ENCODE measurements at places on chromosomes 7 and 10.
A peak's percentile ranks its signal among the peaks of the same experiment; 100 is the strongest.

DNA sequence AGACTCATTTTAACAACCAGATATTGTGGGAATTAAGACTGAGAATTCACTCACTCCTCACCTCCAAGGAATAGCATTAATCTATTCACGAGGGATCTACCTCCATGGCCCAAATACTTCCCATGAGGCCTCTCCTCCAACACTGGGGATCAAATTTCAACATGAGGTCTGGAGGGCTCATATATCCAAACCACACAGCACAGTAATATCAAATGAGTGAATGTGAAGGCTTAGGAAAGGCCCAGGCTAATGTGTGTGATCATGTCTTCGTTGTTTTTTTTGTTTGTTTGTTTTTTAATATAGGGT, 46.5 kb downstream of the HIBADH start:
- no peak for DNase-seq

DNA sequence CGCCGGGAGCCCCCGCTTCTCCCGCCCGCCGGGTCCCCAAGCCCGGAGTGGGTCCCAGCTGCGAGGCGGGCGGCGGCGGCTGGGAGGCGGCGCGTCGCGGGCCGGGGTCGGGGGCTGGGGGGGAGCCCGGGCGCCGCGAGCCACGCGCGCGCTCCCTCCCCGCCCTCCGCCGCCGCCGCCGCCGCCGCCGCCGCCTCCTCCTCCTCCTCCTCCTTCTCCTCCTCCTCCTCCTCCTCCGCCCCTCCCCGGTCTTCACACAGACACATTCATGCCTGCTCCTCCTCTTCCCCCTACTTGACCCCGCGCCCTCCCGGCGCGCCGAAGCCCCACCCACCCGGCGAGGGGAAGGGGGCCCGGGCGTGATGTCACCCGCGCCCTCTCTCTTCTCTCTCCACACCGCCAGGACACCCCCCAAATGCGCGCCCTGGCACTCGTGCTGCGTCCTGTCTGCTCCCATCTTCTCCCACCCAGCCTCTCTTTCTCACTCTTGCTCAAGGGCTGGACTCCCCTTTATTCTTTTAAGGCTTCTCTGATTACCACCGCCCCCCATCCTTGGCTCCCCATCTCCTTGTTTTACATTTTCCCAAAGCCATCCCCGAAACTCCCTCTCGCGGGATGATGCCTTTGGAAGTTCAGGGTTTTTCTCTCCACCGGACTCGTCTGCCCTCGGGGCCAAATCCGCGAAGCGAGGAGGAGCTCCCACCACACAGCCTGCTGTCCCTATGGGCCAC, 967 bp upstream of the GLI3 start:
- peak; percentile 90 for DNase-seq

GRCh38 chr7:105802604-105803428, 73.6 kb downstream of the ATXN7L1 start:
- no peak for DNase-seq

GRCh38 chr10:75640381-75640780, 209.0 kb downstream of the LRMDA start:
- DNase-seq = no peak

GRCh38 chr7:37643876-37644275, 39.7 kb upstream of the GPR141 start:
- no peak for DNase-seq

GRCh38 chr10:44065788-44066526, 318.9 kb downstream of the CXCL12 start:
- DNase-seq = peak; percentile 32

DNA sequence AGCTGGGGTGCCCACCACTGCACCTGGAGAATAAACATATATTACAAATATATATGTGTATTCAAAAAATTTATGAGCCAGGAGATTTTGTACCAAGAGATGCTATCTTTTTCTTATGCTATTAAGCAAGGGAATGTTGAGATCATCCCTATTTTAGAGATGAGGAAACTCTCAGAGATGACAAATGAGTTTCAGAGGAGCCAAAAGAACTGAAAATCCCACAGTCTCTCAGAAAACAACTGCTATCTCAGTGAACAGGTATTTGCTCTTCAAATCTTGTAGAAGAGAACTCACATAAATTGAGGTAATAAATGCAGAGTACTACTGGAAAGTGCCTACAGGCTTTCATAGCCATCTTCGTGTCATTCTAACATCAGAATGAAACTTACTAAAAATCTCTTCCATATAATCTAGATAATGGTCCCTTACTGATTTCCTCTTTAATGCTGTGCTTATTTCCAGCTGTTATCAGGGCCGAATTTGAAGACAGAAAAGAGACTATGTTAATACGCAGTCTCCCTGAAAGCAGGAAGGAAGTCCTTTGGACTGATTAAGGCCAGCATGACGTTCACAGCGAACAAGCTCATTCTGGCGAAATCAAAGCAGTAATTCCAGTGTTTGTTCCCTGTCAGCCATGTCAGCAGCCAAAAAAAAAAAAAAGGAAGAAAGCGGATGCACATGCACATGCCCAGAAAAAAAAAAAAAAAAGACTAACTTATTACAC, 29.4 kb upstream of the ANAPC16 start:
- DNase-seq = peak; percentile 81

- no peak for DNase-seq
Observed at GRCh38 chr10:6404127-6405072, 175.7 kb downstream of the PRKCQ start.

DNA sequence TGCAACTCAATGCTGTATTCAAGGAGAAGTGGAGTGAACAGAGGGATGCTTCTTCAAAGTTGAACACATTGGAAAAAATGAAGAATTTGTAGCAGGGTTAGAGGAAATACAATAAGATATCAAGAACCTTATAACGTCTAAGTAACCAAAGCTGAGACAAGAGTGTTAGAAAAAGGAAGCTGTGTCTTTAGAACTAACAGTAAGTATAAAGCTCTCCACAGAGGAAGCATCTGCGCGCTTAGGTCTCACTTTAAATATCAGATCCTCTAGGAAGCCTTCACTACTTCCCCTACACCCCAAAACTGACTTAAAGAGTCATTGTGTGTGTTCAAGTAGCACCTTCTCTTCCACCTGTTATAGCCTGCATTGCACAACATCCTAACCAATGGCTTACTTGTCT, 43.0 kb downstream of the CH25H start:
- no peak for DNase-seq

DNA sequence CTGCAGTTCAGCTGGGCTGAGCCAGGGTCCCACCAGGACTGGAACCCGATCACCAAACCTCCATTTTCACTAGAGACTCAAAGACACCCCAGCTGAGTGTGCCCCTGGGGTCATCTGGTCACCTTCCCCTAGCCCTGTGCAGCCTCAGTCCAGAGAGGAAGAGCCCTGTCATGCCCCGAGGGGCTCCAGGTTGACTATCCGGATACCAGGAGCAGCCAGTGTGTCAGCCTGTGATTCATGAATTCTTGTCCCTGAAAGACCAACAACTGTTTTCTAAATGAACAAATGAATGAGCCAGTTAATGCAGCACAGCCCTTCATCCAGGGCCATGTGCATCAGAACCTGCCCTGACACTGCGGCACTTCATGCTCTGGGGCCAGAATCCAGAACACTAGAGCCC, 201.9 kb upstream of the TCERG1L start:
- no peak for DNase-seq

DNA sequence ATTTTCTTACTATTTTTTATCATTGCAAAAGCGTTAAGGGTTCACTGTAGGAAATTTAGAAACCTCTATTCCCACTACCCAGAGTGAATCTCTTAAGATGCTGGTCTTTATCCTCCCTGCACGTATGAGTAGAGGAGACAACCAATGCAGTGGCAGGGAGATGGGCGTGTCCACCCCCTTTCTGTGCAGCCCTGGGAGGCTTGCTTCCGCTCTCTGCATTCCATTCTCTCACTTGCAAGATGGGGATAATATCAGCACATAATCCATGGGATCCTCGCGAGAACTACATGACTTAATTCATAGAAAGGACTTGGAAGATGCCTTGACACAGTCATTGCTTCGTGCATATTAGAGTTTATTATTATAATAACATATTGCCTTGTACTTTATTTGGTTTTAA, 196.2 kb downstream of the KLF6 start:
- DNase-seq = no peak

DNA sequence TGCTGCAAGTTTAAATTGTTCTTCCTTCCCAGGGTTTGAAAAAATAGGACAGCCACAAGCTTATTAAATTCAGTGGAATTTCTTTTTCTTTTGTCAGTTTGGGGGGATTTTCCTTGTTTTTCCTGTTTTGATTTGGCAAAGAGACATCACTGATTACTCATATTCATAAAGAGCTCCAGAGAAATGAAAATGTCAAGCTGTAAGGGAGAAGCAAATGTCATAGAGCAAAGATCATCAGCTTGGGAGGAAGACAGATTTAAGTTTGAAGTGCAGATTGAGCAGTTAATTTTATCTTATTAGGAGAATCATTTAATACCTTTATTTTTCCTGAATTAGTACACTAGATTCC, 255.8 kb upstream of the PHYHIPL start:
- DNase-seq = no peak

DNA sequence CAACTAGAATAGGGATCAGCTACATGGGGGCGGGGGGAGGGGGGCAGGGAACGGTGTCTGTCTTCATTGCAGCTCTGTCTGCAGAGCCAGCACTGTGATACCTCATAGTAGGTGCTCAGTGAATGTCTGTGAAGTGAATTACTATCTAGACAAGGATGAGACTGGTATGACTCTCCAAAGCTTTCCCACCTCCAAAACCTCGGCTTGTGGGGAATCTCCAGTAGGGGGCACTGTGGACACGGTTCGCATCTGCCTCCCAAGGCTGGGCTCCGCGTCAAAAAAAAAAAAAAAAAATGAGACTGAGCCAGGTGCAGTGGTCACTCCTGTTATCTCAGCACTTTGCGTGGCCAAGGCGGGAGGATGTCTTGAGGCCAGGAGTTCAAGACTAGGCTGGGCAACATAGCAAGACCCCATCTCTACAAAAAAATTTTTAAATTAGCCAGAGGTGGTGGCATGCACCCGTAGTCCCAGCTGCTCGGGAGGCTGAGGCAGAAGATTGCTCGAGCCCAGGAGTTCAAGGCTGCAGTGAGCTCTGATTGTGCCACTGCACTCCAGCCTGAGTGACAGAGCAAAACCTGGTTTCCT, 9.6 kb downstream of the TRIM56 start:
- peak; percentile 62 for DNase-seq

DNA sequence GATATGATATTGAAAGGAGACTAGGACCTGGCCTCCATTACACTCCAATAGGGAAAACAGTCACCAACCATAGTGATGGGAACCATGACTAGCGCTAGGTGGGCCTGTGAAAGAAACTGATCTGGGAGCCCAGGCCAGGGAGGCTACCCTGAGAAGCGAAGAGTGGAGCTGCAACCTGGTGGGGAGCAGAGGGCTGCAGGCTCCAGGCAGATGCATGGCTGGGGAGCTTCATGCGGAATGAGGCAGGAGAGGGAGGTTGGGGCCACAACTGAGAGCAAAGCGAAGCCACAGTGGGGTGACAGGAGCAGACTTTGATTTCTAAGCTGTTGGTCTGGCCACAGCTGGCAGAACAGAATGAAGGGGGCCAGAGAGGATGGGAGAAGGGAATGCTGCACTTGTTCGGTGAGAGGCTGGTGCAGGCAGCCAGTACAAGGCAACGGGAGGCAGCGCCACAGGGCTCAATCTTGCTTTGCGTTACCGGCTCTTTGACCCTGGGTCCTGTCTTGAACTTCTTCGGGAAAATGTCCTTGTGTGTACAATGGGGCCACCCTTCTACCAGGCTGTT, 88.4 kb downstream of the TACC2 start:
- no peak for DNase-seq

DNA sequence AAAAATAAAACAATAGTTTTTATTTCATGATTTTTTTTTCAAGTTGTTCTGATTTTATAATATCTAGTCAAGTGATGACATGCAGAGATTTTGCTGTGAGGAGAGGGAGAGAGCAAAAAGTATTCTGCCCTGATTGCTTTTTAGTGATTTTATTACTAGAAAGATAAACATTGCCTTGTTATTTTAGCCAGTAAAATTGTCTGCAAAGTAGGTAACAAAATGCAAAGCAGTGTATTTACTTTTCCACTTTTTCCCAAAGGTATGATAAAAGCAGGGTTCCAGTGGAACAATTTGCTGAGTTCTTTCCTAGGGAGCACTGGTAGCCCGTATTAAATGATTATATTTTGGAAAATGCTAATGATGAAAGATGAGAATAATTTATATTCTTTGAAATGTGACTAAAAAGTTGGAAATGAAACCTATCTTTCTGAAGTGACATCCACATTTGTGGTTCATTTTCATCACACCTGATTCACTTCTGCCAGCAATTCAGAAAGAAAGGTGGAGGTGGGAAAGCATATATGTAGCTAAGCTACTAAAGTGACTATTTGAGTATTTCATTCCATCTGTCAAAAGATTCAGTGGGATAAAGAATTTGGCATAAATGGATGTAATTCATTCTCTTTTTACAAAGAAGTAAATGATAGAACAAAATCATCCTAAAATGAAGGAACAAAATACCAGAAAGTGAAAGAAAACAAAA, 300.3 kb downstream of the ADK start:
- no peak for DNase-seq

GRCh38 chr10:60403168-60403873, 13.6 kb upstream of the ANK3 start:
- no peak for DNase-seq

DNA sequence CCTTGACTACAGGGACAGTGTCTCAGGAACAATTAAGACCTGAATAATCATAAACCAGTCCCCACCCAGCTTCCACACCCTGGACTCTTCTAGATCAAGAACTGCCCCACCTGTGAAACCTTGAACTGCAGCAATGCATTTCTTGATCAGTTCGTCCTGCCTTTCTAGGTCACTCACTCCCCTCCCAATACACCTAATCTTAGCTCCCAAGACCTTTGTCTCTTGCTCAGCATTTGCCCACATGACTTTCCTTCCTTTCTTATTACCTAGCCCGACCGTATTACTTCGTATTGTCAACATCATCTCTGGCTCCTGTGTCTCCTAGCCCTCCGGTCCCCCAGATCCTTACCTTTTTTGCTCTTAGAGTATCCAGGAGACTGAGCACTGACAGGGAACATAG, 5.5 kb upstream of the NAMPT start:
- DNase-seq = no peak

- peak; percentile 93 for DNase-seq
Observed at GRCh38 chr10:79070606-79071395, 2.0 kb downstream of the ZMIZ1 start.

DNA sequence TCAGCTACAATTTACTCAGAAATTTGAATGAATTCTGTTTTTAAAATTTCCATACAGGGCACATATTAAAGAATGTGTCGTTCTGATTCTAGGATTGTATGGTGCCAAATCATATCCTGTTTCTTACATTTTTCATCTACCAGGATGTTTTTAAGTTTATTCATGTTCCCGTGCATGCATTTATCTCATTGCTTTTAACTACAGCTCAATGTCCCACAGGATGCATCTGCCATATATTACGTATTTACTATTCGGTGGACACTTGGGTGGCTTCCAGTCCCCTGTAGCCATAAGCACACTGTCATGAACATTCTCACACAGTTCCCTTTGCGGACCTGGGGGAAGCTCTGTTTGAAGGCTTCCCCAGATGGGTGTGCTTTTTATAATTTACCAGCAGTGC, 122.3 kb downstream of the CCDC71L start:
- peak; percentile 16 for DNase-seq

GRCh38 chr10:114389426-114389825, 14.9 kb downstream of the AFAP1L2 start:
- DNase-seq = peak; percentile 45
